ENCODE measurements at places on chromosomes 3 and 15. TPM values are rescaled to one million over a fixed set of nuclear protein-coding genes. Genes with fewer than 3 reads are reported as not detected.

GOLGA8T gene
- not detected for total RNA-seq

PLCD1 gene
- total RNA-seq: 37.1 TPM

CPB1 gene
- 7.3 TPM for total RNA-seq

ST8SIA2 gene
- total RNA-seq: not detected

ADAMTSL3 gene
- 74.5 TPM for total RNA-seq

TTLL13 gene
- not detected for total RNA-seq

ANKUB1 gene
- not detected for total RNA-seq

RUVBL1 gene
- 15.4 TPM for total RNA-seq

CDHR4 gene
- total RNA-seq: 1.1 TPM

LIPC gene
- 0.93 TPM for total RNA-seq

DNA sequence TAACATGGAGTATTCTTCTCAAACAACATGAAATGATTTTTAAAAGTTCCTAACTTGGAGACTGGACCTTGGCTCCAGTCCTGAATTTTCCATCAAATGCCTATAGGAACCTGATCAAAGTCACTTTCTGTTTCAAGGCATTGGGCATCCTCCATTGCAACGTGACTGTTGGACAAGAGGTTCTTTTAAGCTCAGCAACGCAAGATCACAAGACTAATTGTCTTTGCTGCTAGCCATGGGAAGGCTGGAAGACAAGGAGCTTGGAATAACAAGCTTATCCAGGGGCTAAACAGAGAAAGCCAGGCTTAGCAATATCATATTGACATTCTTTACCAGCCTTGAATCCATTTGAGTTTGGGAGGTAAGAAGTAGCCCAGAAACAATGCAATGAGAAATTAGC is 48.3 kb downstream of the SST start:
- H3K27me3 ChIP-seq: peaks cover 2% of the 10 kb centered on the region
- H3K4me3 ChIP-seq: no peak overlapping the region
- no peaks in the 10 kb centered on the region for H3K4me1 ChIP-seq
- no peaks in the 10 kb centered on the region for H3K36me3 ChIP-seq

DNA sequence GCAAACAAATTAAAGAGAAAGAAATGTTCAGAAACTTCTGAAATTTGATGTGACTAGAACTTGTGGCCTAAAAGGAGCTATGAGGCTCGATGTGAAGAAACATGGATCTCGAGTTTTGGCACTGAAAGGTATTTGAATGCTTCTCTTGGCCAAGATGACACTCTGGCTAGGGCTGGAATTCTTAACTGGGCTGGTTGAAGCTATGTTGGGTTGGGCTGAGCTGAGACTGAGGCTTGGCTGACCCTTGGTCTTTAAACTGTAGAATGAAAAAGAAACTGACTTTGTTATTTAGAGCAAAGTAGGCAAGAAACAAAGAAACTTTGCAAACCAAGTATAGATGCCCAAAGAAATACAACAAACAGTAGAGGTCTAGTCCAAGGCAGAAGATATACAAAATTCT is 28.1 kb upstream of the CLDN16 start:
- no peak for DNase-seq
- H3K27ac ChIP-seq: no peak overlapping the region
- no peaks in the 10 kb centered on the region for H3K27me3 ChIP-seq
- H3K4me1 ChIP-seq: no peaks in the 10 kb centered on the region
- no peak overlapping the region for H3K4me3 ChIP-seq
- H3K36me3 ChIP-seq: no peaks in the 10 kb centered on the region

- no peak for DNase-seq
- H3K27me3 ChIP-seq: peaks cover 2% of the 10 kb centered on the region
- no peaks in the 10 kb centered on the region for H3K36me3 ChIP-seq
Measured at GRCh38 chr3:31422237-31422636, 110.5 kb upstream of the STT3B start.

- no peaks in the 10 kb centered on the region for H3K4me1 ChIP-seq
- no peak for DNase-seq
- H3K36me3 ChIP-seq: no peaks in the 10 kb centered on the region
- H3K4me3 ChIP-seq: no peak overlapping the region
Measured at GRCh38 chr3:80889535-80889934, 871.9 kb downstream of the GBE1 start.

- no peaks in the 10 kb centered on the region for H3K36me3 ChIP-seq
- no peak for DNase-seq
- H3K27ac ChIP-seq: no peak overlapping the region
- H3K4me3 ChIP-seq: no peak overlapping the region
- H3K4me1 ChIP-seq: no peaks in the 10 kb centered on the region
- H3K27me3 ChIP-seq: no peaks in the 10 kb centered on the region
Measured at GRCh38 chr15:76866008-76866407, 39.1 kb downstream of the SCAPER start.

DNA sequence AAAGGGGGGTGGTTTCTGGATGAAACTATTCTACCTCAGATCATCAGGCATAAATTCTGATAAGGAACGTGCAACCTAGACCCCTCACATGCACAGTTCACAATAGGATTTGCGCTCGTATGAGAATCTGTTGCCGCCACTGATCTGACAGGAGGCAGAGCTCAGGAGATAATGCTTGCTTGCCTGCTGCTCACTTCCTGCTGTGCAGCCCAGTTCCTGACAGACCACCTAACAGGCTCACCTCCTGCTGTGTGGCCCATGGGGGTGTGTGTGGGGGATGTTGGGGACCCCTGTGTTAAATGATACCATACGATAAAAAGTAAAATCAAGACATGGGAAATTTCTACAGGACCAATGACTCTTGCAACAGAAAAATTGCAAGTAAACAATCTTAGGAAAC is 24.0 kb downstream of the CP start:
- H3K4me3 ChIP-seq: no peak overlapping the region

DNA sequence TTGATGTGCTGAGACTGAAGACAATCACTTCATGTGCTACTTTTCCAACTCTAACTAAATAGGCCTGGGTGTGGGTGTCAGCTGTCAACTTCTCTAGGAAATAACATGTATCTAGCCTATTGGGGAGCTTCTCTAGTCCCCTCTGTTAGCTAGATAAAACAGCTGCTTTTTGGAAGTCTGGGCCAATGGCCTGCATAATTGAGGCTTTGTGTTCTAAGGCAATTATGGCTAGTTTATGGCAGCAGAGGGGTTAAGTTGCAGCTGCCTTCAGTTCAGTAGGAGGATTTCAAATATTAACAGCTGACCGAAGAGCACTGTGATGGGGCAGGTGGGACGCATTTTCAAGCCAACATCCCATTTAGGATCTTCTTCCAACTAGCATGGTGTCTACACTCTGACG is 6.4 kb downstream of the COL8A1 start:
- no peaks in the 10 kb centered on the region for H3K27me3 ChIP-seq
- H3K4me3 ChIP-seq: peak overlapping the region; percentile 54
- H3K4me1 ChIP-seq: peaks cover 2% of the 10 kb centered on the region
- peaks cover 2% of the 10 kb centered on the region for H3K36me3 ChIP-seq

GRCh38 chr3:58176827-58177489 is 33.8 kb downstream of the DNASE1L3 start:
- peak; percentile 32 for DNase-seq
- H3K4me3 ChIP-seq: no peak overlapping the region
- H3K36me3 ChIP-seq: no peaks in the 10 kb centered on the region
- no peaks in the 10 kb centered on the region for H3K4me1 ChIP-seq
- H3K27ac ChIP-seq: no peak overlapping the region
- H3K27me3 ChIP-seq: no peaks in the 10 kb centered on the region

- H3K36me3 ChIP-seq: no peaks in the 10 kb centered on the region
- no peak overlapping the region for H3K27ac ChIP-seq
- no peak overlapping the region for H3K4me3 ChIP-seq
- no peak for DNase-seq
Measured at GRCh38 chr3:162743091-162743490, 1246.5 kb downstream of the OTOL1 start.

DNA sequence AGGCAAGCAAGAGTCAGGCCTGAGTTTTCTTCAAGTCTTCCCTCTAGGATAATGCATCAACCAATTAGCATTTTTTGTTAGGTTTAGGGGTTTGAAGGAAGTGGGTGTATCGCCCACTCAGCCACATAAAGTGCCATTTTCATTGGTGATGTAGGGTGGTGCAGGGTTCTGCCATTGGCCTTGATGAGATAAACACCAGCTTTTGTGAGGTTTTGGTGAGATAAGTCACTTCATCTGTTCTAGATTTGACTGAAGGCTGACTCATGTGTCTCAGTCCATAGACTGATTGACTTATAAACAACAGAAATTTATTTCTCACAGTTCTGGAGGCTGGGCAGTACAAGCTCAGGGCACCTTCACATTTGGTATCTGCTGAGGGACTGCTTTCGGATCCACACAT is 84.5 kb upstream of the C3orf80 start:
- H3K36me3 ChIP-seq: no peaks in the 10 kb centered on the region
- no peak overlapping the region for H3K27ac ChIP-seq

- H3K27me3 ChIP-seq: no peaks in the 10 kb centered on the region
- no peak overlapping the region for H3K4me3 ChIP-seq
- DNase-seq: no peak
- no peak overlapping the region for H3K27ac ChIP-seq
- H3K36me3 ChIP-seq: no peaks in the 10 kb centered on the region
- H3K4me1 ChIP-seq: no peaks in the 10 kb centered on the region
Measured at GRCh38 chr3:35064761-35065160, 574.6 kb upstream of the ARPP21 start.

Data from aorta (tissue), 5 donors.